Activated CD4-positive, CD25-positive, alpha-beta regulatory T cell (primary cell): ENCODE measurements at places on chromosomes 3 and 15.

DNA sequence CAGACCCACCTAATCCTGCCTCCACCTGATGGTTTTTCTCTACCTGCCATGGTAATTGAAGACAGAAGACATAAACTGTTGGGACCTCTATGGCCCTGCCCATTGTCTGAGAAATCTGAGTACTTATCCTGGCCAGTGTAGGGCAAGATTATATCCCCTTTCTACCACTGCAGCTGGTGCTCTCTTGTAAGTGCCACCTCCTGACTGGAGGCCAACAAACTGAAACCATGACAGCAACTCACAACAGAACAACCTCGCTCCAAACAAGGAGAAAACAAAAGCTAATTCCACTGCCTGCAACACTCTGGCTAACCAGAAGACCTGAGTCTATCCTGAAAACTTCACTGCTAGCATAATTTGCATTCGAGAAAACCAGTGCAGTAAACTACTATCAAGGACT is 82.9 kb downstream of the CLDN1 start:
- no peak for DNase-seq

GRCh38 chr3:193794002-193794881 is 201.2 kb downstream of the OPA1 start:
- DNase-seq, result no peak

DNA sequence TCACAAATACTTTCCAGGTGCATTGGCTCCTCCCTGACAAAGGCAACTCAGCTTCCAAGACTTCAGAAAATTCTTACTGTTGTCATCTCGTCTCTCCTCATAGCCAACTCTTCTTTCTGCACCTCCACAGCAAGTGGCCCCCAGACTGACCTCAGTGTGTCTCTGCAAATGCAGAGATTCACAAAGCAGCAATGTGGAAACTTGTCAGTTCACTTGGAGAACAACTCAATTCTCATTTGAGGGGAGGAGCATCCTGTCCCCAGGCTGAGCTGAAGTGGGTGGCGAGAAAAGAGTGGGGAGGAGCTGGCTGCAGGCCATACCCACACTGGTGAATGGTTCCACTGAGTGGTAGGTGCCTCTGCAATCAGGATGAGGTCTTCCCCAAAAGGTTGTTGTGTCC is 248.7 kb upstream of the IL12A start:
- no peak for DNase-seq

- no peak for DNase-seq
These were observed 55.8 kb downstream of the RSRC1 start for GRCh38 chr3:158165730-158166129.

DNA sequence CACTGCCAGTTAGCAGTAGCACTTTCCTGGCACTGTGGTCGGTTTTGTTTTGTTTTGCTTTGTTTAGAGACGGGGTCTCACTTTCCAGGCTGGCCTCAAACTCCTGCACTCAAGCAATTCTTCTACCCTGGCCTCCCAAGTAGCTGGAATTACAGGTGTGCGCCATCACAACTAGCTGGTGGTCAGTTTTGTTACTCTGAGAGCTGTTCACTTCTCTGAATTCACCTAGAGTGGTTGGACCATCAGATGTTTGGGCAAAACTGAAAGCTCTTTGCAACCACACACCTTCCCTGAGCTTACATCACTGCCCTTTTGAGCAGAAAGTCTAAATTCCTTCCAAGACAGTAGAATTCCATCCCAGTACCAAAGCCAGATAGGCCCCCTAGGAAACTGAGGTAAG is 22.6 kb downstream of the CLDN18 start:
- DNase-seq, result no peak

GRCh38 chr3:159619341-159619885 is 369.2 kb upstream of the IL12A start:
- DNase-seq, result no peak

- no peak for DNase-seq
These were observed 577.0 kb upstream of the MDFIC2 start for GRCh38 chr3:70889162-70890019.

DNA sequence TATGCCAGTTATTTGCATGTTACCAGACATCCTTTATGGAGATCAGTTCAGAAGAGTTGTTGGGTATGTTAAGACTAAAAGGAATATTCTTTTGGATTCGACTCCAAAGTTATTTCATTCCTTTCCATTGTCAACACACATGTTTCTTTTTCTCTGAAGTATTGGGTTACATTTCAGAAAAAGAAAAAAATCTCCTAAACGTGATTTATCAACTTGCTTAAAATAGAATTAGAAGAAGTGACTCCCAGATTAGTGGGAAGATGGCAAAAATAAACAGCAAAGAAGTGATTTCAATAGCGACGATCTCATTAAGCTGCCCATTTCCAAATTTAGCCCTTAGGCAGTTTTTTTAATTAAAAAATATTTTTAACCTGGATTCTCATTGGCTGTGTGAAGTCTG is 85.4 kb downstream of the TIGIT start:
- no peak for DNase-seq

DNA sequence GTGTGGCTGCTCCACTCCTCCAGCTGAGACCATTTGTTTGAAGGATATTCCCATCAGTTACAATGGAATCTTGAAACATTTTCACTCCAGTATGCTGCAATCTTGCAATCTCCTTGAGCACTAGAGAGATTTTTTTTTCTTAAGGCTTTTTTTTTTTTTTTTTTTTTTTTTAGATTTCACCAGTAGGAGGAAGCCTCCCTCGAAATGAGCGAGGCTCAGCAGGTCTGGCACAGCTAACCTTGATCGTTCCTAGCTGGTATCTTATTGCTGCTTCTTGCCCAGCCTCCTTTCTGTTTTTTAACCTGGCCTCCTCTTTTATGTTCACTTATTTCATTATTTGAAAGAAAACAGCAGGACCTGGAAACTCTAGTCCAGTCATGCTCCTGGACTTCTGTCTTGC is 48.1 kb downstream of the RAP2B start:
- no peak for DNase-seq

GRCh38 chr3:88133711-88134263 is 16.0 kb upstream of the C3orf38 start:
- no peak for DNase-seq

GRCh38 chr15:44541282-44541958 is 4.5 kb downstream of the EIF3J start:
- DNase-seq, result no peak

DNA sequence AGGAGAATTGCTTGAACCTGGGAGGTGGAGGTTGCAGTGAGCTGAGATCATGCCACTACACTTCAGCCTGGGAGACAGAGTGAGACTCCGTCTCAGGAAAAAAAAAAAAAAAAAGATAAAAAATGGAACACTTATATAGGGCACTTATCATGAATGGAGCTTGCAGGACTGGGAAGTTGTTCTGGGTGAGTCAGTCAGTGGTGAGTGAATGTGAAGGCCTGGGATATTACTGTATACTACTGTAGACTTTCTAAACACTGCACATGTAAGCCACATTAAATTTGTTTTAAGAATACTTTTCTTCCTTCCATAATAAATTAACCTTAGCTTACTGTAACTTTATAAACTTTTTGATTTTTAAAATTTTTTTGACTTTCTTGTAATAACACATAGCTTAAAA is 59.8 kb downstream of the SFMBT1 start:
- no peak for DNase-seq

- DNase-seq, result no peak
These were observed 64.3 kb downstream of the MINDY4B start for GRCh38 chr3:150840802-150841515.

- DNase-seq, result no peak
These were observed 710 bp downstream of the MECOM start for GRCh38 chr3:169662843-169663160.

- no peak for DNase-seq
These were observed 157.0 kb downstream of the FGF12 start for GRCh38 chr3:192570315-192570714.

- no peak for DNase-seq
These were observed 22.4 kb downstream of the CXCR6 start for GRCh38 chr3:45965653-45966052.

DNA sequence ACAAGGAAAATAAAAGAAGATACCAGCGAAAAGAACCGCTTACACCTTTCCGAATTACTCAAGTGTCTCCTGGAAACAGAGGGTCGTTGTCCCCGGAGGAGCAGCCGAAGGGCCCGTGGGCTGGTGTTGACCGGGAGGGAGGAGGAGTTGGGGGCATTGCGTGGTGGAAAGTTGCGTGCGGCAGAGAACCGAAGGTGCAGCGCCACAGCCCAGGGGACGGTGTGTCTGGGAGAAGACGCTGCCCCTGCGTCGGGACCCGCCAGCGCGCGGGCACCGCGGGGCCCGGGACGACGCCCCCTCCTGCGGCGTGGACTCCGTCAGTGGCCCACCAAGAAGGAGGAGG is 325 bp downstream of the ALCAM start:
- no peak for DNase-seq
